NCI-H82 (cell line): ENCODE measurements at places on chromosomes 4 and X.

- no peak for DNase-seq
Observed at GRCh38 chr4:79588679-79589078, 180.7 kb upstream of the GK2 start.

- DNase-seq, result no peak
Observed at GRCh38 chr4:94978904-94979303, 221.1 kb downstream of the BMPR1B start.

- peak; percentile 49 for DNase-seq
Observed at GRCh38 chr4:75289914-75290582, 224.2 kb downstream of the RCHY1 start.

DNA sequence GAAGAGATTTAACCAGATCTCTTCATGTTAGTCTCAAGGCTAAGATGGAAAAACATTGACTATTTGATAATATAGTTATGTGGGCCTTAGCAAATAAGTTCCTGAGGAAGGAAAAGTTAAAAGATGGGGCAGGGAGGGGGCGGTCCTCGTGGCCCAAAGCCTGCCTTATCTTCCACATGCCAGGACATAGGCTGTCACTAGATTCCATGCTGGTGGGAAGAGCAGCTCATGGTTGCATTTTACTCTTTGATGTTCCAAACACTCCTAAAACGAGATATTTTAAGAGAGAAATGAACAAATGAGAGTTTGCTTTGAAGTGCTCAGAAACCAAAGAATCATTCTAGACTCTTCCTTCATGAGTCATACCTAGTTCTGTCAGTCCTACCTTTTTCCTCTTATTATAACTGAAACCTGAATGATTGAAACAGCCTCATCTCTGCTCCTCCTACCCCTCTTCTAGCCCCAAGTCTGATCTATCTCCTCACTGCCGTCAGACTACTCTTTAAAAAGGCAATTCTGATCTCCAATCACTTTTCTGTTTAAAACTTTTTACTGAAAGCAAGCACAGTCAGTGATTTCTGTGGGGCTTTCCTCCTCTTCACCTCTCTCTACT, 25.1 kb downstream of the RAB9B start:
- no peak for DNase-seq

DNA sequence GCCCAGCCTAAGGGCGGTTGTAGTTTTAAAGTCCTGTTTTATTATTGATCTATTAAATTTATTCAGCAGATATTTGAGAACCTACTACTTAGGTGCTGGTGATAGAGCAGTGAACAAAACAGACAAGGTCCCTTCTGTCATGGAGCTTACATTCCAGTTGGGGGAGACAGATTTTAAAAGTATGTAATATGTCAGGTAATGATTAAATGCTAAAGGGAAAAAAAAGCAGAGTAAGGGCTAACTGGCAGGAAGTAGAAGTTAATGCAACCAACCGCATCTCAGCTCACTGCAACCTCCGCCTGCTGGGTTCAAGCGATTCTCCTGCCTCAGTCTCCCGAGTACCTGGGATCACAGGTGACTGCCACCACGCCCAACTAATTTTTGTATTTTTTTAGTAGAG, 7.8 kb upstream of the MCUB start:
- DNase-seq, result no peak

GRCh38 chrX:44183329-44183728, 160.1 kb downstream of the EFHC2 start:
- DNase-seq, result no peak

GRCh38 chrX:66017659-66018170, 22.2 kb downstream of the VSIG4 start:
- no peak for DNase-seq

DNA sequence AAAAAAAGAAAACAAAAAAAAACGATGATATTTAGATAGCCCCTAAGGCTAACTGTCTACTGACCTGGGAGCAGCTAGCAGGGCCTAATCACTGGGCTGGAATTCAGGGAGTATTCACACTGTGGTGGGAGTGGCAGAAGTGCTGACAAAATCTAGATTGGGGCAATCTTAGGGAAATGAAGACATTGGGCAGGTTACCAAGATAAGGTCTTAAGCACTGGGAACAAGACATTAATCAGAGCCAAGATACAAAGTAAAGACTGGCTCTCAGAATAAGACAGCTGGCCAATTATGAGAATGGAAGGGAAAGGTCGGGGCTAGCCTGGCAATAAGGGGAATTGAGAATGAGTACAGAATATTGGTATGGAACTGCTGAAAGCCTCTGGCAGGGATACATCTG, 100.2 kb upstream of the GRIA3 start:
- DNase-seq, result no peak

DNA sequence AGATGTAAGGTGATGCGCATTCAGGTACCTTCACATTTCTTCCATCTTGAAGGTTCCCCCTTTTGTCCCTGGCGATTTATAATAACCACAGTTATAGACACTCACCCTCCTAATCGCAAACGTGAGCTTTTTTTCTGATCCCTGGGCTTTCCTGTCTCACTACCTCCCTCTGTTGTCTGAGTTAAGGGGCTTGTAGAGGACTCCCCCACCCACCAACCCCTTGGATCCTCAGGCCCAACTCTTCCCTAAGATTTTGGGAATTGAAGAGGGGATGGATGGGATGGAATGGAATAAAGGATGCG, 1.4 kb downstream of the CNKSR2 start:
- peak; percentile 60 for DNase-seq

GRCh38 chr4:98747393-98748091, 89.1 kb upstream of the TSPAN5 start:
- peak; percentile 88 for DNase-seq

GRCh38 chr4:85147481-85148076, 181.1 kb upstream of the WDFY3 start:
- DNase-seq, result peak; percentile 77

DNA sequence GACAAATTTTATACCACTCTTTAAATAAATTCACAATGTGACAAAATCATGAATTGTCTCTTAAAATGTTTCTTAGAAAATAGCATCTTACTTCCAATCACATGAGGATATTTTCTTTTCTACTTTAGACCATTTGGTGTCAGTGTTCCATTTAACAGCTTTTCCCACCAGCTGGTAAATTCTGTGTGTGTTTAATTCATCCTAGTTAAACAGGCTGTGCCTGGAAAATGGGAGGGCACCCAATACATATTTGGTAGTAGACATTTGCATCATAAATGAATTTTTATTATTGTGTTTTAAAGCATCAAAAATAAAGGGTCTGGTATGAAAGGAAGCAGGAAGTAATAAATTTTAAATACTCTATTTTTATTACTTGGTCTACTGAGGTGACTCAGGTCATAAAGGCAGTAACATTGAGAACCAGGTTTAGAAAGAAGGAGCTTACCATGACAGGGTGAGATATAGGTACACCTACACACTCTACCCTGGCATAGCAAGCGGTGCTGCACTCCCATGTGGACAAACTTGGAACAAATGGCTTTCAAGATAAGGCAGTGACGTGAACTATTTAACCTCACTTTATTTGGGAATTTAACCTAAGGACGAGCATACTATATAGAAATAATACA, 344.5 kb downstream of the BMPR1B start:
- no peak for DNase-seq

DNA sequence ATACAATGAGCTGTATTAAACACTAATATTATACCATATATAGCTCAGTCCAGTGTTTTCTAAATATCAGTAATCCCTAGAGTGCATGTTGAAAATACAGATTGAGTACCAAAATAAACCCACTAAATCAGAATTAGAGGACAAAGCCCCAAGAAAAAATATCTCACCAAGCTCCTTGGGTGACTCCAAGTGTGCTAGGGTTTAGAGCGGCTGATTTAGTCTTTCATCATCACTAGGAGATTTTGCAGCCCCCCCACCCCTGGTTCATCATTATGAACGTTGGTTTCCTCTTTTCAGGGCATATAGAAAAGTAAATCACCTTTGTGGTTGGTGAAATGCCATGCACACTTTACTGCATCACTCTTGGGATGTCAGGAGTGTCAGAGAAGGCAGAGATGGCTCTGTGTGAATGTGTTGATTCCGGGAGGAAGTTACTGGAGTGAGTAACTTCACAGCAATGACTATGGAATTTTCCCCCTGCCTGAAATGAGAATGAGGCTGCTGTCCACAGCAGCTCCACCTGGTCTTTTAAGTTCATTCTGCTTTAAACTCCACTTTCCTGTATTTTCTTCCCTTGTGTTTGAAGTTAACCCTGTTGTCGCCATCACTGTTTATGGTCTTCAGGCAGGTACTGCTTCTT, 25.2 kb upstream of the ANAPC4 start:
- no peak for DNase-seq

DNA sequence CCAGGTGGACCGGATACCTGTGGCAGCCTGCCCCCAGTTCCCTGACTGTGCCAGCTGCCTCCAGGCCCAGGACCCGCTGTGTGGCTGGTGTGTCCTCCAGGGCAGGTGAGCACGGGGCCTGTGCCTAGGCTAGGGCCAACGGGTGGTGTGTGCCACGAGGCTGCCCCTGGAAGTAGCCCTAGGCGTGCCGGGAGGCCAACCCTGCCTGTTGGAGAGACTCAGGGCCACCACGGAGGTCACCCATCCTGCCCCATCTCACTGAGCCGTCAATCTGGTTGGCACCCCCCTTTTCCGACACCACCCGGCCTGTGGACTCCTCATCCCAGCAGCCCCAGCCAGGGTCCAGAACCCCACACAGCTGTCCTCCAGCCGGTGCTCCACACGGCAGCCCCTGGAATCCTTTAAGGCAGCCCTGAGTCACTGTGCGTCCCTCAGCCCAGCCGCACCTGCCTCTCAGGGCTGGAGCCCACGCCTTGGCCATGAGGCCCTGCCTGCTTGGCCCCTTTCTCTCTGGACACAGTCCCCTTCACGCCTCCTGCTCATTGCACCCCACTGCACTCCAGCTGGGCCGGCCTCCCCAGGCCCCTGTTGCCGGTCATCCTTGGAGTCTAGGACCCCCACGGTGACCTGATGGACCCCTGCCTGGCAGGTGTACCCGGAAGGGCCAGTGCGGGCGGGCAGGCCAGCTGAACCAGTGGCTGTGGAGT, 5.3 kb downstream of the PLXNB3 start:
- no peak for DNase-seq

- DNase-seq, result no peak
Observed at GRCh38 chrX:40845331-40845911, 110.1 kb upstream of the MED14 start.

- DNase-seq, result no peak
Observed at GRCh38 chr4:166777760-166778159, 456.5 kb downstream of the SPOCK3 start.

DNA sequence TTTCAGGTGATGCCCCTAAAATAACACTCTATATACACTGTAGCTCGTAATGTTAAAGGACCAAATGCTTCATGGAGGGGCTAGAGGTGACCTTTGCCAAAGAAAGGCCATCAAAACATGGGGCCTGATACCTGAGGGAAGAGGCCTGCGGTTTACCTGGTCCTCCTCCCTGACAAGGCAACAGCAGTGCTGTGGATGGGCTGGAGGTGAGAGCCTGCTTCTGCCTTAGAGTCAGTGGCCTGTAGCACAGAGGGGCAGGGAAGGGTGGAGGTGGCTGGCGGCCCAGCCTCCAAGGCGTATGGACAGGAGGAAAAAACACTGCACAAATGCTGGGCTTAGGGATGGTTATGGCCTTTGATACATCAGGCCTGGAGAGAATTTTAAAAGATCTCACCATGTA, 137.8 kb upstream of the USP38 start:
- no peak for DNase-seq

GRCh38 chr4:99857307-99857706, 36.9 kb downstream of the LAMTOR3 start:
- DNase-seq, result no peak

DNA sequence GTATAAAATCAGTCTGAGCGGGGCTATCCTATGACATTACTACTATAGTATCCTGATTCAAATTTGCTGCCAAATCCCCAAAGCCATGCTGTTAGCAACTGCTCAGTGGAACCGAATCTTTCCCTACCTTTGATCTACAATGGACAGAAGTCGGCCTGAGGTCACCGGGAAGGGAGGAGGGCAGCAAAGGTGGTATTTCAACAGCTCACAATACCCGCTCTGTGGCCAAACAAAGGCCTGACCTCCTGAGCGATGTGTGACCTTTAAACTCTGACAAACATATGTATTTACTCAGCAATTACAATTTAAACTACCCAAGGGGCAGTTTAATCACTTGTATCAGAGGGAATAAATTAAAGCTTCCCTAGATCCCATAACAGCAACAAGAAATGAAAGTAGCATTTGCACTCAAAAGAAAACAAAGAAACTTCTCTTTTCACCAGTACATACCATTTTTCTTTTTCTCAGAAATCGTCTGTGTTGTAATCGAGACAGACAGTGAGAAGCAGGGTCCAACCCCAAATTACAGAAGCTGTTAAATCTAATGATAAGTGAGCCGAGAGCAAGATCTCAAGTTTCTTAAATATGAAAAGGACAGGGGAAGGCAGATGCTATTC, 11.6 kb upstream of the TMEM128 start:
- DNase-seq, result no peak

- DNase-seq, result no peak
Observed at GRCh38 chrX:112857478-112857878, 16.8 kb upstream of the AMOT start.

DNA sequence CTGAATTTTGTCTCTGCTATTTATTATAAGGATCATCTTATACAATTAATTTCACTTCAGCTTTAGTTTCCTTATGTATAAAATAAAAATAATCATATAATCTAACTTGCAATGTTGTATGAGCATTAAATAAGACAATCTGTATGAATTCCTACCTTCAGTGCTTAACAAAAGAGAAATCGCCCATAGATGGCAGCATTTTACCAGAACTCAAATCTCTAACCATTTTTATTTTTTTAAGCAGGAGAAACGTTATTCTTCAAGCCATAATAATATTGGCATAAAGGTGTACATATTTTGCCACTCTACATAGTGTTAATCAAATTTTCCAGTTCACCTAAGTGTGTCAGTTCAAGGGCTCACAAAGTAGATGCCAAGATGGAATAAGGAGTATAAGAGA, 78.8 kb downstream of the TMEM47 start:
- DNase-seq, result peak; percentile 12
